ENCODE measurements at places on chromosomes 3 and 15.
A peak's percentile ranks its signal among the peaks of the same experiment; 100 is the strongest.

DNA sequence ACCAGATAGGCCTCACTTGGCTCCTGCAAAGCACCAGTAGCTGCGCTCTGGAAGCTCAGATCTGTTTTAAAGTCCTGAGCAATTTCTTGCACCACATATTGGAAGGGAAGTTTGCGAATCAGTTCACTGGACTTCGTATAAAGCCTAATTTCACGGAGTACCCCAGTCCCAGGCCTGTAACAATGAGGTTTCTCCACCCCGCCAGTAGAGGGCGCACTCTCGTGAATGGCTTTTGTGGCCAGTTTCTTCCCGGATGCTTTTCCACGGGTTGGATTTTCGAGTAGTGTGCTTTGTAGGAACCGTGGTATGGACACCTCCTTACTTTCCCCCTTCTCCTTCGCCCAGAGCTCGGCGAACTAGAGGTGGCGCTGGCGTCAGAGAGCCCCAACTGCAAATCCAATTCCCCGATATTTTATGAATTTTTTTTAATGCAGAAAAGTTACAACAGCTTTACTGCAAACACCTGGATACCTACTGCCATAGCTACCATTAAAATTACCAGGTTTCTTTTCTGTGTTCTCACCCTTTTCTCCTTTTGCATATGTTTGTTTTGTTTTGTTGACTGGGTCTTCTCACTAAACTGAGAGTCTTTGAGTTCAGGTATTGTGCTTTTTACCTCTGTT is 13.3 kb downstream of the RARB start:
- no peak for DNase-seq

DNA sequence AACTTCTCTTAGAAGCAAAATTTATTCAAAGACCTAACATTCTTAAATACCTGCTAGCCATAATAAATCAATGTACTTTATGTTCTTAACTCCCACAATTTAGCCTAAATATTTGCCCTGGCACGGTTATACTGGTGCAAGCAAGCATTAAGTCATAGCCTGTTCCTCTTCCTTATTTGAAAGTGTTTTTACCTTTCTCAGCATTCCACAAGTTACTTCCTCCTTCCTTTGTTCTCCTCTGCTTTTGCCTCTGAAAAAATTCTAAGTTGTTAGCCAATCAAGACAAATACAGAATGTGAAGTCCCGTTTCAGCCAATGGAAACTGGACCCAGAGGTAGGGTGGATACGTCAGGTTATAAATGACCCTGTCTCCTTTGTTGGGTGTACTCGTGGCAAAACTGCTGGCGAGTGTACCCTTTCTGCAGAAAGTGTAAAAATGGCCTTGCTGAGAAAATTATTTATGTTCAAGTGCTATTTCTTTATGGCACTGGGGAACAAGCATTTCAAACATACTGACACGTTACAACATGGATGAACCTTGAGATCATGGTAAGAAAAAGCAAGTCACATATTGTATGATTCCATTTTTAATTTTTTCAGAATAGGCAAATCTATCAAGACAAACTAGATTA is 3.1 kb upstream of the TATDN2 start:
- DNase-seq, result no peak

DNA sequence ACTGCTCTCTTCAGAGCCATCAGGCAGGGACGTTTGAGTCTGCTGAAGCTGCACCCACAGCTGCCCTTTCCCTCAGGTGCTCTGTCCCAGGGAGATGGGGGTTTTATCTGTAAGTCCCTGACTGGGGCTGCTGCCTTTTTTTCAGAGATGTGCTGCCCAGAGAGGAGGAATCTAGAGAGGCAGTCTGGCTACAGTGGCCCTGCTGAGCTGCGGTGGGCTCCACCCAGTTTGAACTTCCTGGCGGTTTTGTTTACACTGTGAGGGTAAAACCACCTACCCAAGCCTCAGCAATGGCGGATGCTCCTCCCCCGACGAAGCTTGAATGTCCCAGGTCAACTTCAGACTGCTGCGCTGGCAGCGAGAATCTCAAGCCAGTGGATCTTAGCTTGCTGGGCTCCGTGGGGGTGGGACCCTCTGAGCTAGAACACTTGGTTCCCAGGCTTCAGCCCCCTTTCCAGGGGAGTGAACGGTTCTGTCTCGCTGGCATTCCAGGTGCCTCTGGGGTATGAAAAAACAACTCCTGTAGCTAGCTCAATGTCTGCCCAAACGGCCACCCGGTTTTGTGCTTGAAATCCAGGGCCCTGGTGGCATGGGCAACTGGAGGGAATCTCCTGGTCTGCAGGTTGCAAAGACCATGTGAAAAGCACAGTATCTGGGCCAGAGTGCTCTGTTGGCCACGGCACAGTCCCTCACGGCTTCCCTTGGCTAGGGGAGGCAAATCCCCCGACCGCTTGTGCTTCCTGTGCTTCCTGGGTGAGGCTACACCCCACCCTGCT is 21.1 kb upstream of the ST6GAL1 start:
- DNase-seq, result peak; percentile 45

DNA sequence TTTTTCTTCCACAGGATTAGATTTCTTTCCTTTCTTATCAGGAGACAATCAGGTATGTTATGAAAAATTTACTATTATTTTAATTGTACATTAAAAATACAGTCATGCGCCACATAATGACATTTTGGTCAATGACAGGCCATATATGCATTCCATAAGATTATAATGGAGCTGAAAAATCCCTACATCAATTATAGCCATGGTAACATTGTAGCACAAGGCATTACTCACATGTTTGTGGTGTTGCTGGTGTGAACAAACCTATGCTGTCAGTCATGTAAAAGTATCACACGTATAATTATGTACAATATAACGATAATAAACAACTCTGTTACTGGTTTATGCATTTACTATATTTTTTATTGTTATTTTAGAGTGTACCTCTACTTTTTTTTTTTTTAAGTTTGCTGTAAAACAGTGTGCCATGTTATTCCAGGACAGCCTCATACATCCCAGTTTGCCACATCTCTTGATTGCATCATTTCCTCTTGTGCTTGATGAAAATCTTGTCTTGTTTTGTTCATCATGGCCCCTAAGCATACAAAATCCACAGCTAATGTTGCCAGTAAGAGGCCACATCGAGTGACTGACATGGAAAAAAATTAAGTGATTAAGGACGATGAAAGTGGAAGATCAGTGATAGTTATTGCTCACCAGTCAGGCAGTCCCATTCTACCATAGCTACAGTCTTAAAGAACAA is 21.4 kb downstream of the CALML4 start:
- no peak for DNase-seq

DNA sequence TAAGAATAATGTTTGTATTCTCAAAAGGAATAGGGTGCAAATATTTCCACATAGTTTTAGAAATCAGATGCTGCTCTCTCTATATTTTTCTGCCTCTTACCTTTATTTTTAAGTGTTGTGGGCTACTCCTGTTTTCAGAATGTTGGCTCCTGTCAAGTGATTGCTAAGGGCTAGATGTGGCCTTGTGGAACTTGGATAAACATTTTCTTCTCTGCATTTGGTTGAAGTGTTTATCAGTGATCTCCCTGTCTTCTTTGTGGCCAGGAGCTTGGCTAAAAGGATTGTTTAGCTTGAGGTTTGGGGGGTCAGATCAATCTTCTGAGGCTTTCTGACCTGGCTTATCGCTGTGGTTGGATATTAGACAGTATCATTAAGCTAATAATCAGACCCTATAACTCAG is 112.6 kb downstream of the TCF12 start:
- DNase-seq, result no peak

DNA sequence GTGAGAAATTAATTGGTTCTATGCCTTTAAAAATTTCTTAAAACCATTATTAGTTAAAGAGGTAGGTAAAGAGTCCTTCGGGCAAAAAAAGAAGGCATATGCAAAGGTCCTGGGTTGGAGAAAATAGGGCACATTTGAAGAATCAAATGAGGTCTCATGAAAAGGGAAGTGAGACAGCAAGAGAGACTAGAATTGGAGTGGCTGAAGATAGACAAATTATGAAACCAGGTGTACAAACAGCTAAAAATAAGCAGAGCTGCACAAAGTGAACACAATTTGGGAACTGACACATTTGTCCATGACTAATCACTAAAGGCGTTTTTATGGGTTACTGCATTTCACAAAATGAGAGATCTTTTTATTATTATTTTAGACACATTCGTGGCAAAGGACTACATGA is 581.2 kb downstream of the PYDC2 start:
- DNase-seq, result no peak
